NCI-H1694 treated with DMSO at 0.1 percent for 48 hours (cell line): ENCODE measurements at places on chromosomes 2 and 18.

DNA sequence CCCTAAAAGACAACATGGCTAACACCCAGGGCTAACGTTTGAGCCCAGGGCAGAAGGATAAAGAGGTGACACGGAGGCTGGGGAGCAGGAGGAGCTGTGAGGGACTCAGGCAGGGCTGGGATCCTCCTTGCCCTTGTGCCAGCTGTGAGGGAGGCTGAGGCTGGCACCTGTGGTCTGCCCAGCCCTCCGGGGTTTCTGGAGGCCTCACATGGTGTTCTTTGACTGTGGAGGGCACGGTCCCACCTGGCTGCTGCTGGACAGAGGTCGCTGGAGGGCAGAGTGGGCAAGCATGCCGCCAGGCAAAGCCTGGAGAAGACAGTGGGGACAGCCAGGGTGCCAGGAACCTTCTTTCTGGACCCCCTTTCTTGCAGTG, 26.8 kb upstream of the CNNM3 start:
- DNase-seq, result no peak

- DNase-seq, result no peak
Observed at GRCh38 chr2:145086910-145087309, 567.0 kb upstream of the ZEB2 start.

- DNase-seq, result no peak
Observed at GRCh38 chr18:45891806-45892205, 66.3 kb downstream of the SIGLEC15 start.

DNA sequence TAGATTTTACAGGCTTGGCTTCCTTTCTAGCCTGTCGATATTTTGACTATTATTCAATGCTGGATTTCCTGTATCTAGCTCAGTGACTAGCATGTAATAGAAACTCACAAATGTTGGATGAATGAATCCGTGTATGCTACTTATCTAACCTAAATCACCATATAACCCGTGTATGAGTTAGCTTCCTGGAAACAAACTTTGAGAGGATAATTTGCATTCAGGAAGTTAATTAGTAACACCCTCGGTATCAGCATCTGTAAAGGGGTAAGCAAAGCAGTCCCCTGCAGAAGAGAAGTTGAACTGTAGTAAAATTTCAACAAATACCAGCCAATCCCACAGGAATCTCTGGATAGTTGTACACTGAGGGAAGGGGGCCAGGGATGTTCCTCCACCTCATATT, 269.4 kb upstream of the LRATD1 start:
- no peak for DNase-seq

- DNase-seq, result no peak
Observed at GRCh38 chr2:144324446-144325045, 195.4 kb downstream of the ZEB2 start.

- peak; percentile 56 for DNase-seq
Observed at GRCh38 chr2:11234309-11234708, 79.0 kb downstream of the SLC66A3 start.

- no peak for DNase-seq
Observed at GRCh38 chr2:42937171-42937875, 144.9 kb upstream of the HAAO start.

- DNase-seq, result no peak
Observed at GRCh38 chr2:173232956-173233744, 121.5 kb upstream of the CDCA7 start.

GRCh38 chr2:45276914-45277313, 267.7 kb upstream of the SIX2 start:
- no peak for DNase-seq

GRCh38 chr18:36247036-36247435, 50.5 kb upstream of the FHOD3 start:
- DNase-seq, result no peak

DNA sequence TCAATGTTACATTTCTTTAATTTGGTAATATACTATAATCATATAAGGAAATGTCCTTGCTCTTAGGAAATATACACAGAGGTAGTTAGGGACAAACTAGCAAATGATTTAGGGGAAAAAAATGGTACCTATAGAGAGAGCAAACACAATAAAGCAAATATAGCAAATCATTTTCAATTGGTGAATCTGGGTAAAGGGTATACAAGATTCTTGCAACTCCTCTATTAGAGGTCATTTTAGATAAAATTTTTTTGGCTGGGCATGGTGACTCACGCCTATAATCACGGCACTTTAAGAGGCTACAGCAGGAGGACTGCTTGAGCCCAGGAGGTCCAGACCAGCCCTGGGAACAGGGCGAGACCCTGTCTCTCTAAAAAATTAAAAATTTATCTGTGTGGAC, 44.4 kb downstream of the STRN start:
- no peak for DNase-seq

GRCh38 chr2:219448776-219449341, 14.2 kb downstream of the SPEG start:
- DNase-seq, result no peak

GRCh38 chr2:222730366-222730999, 59.0 kb downstream of the MOGAT1 start:
- DNase-seq, result no peak

- DNase-seq, result no peak
Observed at GRCh38 chr2:170991398-170992182, 62.5 kb downstream of the GORASP2 start.

DNA sequence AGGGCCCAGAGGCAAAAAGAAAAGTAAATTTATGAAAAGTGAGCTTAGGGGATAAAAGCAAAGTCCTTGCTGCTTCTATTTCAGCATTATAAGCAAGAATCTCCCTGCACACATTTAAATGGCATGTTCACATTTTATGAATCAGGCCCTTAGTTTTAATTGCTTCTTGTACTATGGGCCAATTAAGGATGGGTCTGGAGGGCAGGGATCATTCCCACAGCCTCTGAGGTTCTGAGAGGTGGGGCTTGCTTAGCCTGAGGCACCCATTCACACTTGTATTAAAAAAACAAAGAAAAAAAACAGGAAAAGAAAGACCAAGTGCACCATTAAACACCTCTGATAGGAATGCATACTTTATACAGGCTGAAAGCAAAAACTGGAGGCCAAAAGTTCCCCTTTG, 565.1 kb downstream of the BCL11A start:
- DNase-seq, result no peak

DNA sequence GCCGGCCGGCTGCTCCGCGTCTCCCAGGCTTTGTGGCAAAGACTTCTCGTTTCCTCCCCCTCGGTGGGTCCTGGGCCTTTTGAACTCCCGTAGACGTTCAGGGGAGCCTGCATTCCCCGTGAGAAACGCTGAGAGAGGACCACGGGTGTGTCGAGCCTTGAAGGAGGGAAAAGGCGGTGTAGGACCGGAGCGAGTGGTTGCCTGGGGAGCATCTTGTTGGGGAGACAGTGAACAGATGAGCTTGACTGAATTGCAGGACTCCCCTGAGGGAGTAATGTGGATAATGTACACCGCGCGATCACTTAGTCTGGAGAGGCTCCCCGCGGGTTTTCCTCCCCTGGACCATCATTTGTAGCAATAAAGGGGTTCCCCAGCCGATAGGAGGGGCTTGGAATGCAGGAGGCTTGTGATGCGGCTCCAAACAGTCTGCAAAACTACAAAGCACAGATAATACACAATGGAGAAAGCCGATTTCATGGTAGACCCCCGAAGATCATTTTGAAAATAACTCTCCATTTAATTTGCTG, 769 bp downstream of the ALMS1 start:
- DNase-seq, result peak; percentile 43

DNA sequence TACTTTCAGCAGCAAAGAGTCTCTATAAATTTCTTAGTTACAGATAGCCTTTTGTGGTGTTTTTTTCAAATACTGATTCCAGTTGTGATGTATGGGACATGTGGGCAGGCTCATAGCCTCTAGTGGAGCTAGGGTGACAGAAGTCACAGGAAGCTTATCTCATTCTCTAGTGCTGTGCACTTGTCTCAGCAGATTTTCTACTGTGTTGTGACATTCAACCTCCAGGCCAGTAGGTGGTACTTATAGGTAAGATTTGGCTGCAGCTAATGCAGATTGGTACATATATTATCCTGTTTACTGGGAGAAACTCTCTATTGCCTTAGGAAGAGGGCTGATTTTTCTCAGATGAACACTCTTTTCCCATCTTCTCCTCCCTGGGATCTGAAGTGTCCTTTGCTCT, 176.2 kb downstream of the CALCRL start:
- DNase-seq, result no peak

- DNase-seq, result no peak
Observed at GRCh38 chr2:36403675-36404230, 48.2 kb downstream of the CRIM1 start.

DNA sequence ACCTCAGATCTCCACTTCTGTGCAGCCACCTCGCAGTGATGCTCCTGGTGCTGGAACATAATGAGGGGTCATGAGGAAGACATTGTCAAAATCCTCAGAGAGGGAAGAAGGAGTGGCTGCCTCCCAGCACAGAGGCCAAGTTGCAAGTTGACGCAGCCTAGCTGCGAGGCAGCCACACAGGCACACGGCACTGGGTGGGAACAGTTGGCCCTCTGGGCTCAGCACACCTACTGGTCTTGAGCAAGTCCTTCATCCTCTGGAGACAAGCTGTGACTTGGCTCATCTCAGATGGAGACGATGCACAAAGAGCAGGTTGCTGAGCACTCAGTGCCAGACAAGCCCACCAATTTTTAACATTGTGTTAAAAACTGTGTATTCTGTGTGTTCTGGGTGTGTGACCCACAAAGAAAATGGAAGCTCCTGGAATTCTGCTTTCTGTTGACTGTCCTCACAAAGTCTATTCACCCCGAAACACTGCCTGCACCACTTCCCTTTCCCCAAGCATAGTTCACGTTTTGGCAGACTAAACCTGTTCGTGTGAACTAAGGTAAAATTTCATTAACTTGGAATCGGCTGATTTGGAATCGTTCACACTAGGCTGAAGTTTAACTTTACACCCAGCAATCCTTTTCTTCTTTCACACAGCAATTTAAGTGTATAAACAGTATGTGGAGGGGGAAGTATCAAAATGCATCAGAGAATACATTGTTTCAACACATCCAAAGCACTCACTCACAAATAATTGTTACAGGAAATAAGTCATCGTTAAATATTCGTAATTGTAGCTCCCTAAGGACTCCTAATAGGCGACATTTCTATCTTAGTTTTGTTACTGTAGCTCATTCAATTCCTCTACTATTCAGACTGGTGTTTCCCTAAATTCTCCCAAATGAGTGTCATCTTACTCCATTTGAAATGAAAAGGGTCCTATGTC, 266.6 kb upstream of the ID2 start:
- DNase-seq, result no peak

DNA sequence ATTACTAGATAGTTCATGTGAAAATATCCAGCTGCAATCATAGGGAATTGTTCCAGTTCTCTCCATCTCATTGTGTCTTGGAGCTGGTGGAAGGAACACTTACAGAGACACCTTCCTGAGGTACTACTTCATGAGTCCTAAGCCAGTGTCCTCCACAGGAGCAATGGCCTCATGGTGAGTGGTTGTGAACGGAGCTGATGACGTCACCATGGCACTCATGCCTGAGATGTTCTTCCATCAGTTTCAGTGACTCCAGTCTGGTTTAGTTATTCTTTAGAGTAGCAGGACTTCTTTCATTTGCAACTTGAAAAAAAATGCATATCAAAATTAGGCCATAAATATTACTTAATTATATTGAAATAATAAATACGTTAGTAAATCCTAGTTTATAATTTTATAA, 418.6 kb downstream of the ZNF521 start:
- DNase-seq, result no peak

- DNase-seq, result no peak
Observed at GRCh38 chr2:67130531-67131256, 266.4 kb upstream of the ETAA1 start.
